GM23338 (cell line): ENCODE measurements at places on chromosomes 7 and 10. TPM values are rescaled to one million over a fixed set of nuclear protein-coding genes. Genes with fewer than 3 reads are reported as not detected.

Gene SUN3
- 1.0 TPM in 1 of 2 replicates, not detected in the other for polyA plus RNA-seq

Gene SLC35B4
- polyA plus RNA-seq, result 18.3 and 22.6 TPM in 2 replicates

Gene TMEM254
- 21.1 and 21.5 TPM in 2 replicates for polyA plus RNA-seq

Gene PNLIP
- polyA plus RNA-seq, result not detected in 2 replicates

Gene NME8
- polyA plus RNA-seq, result 0.83 and 1.3 TPM in 2 replicates

Gene ZNRF2
- polyA plus RNA-seq, result 6.0 TPM in 2 replicates

Gene SPOCK2
- polyA plus RNA-seq, result 1.2 and 1.3 TPM in 2 replicates

Gene ACSM6
- 0.65 and 0.90 TPM in 2 replicates for polyA plus RNA-seq

Gene SKIDA1
- 0.94 and 1.5 TPM in 2 replicates for polyA plus RNA-seq

Gene RTKN2
- polyA plus RNA-seq, result 11.7 and 15.3 TPM in 2 replicates

Gene PNLIPRP1
- polyA plus RNA-seq, result 0.21 TPM in 1 of 2 replicates, not detected in the other

Gene ENTPD1
- 2.5 and 3.6 TPM in 2 replicates for polyA plus RNA-seq

Gene TYSND1
- polyA plus RNA-seq, result 5.2 and 5.4 TPM in 2 replicates

Gene UBE2D1
- 55.5 and 64.9 TPM in 2 replicates for polyA plus RNA-seq

Gene MGMT
- 19.2 and 21.9 TPM in 2 replicates for polyA plus RNA-seq

Gene FAM25A
- polyA plus RNA-seq, result not detected in 2 replicates

Gene TAS2R16
- not detected in 2 replicates for polyA plus RNA-seq

Gene MLXIPL
- 13.1 and 13.7 TPM in 2 replicates for polyA plus RNA-seq

Gene MYL10
- 0.75 and 1.3 TPM in 2 replicates for polyA plus RNA-seq

Gene OR6B1
- polyA plus RNA-seq, result not detected in 2 replicates

Gene GDF2
- polyA plus RNA-seq, result not detected in 2 replicates

Gene LHFPL3
- polyA plus RNA-seq, result 0.42 TPM in 1 of 2 replicates, not detected in the other

Gene TSPAN13
- 40.9 and 42.5 TPM in 2 replicates for polyA plus RNA-seq

Gene SLC26A3
- polyA plus RNA-seq, result not detected in 2 replicates

Gene TMEM213
- polyA plus RNA-seq, result 0.14 and 0.89 TPM in 2 replicates

Gene KNDC1
- polyA plus RNA-seq, result 1.8 and 1.9 TPM in 2 replicates

Gene TACR2
- not detected in 2 replicates for polyA plus RNA-seq

Gene ICA1
- polyA plus RNA-seq, result 75.4 and 83.7 TPM in 2 replicates

Gene MARVELD1
- polyA plus RNA-seq, result 7.3 and 8.7 TPM in 2 replicates

Gene LBX1
- polyA plus RNA-seq, result not detected in 2 replicates

Gene OR2A1
- polyA plus RNA-seq, result 1.2 and 1.6 TPM in 2 replicates

Gene KEL
- 1.2 TPM in 2 replicates for polyA plus RNA-seq

Gene TFR2
- polyA plus RNA-seq, result 3.7 and 4.3 TPM in 2 replicates

Gene ADIRF
- 0.66 and 1.7 TPM in 2 replicates for polyA plus RNA-seq

Gene CCDC172
- 17.6 and 20.6 TPM in 2 replicates for polyA plus RNA-seq

Gene MAP3K8
- polyA plus RNA-seq, result 4.7 and 5.0 TPM in 2 replicates

Gene CPEB3
- 0.74 and 0.82 TPM in 2 replicates for polyA plus RNA-seq

Gene CCZ1
- 124 and 140 TPM in 2 replicates for polyA plus RNA-seq

Gene KCNH2
- 2.6 and 2.9 TPM in 2 replicates for polyA plus RNA-seq

Gene PRKRIP1
- 24.8 and 25.5 TPM in 2 replicates for polyA plus RNA-seq

Gene CXCL12
- 58.5 and 63.7 TPM in 2 replicates for polyA plus RNA-seq

Gene DNAH11
- polyA plus RNA-seq, result 9.1 and 9.3 TPM in 2 replicates

Gene RPP30
- 139 and 142 TPM in 2 replicates for polyA plus RNA-seq

Gene COBL
- polyA plus RNA-seq, result 16.1 and 18.3 TPM in 2 replicates

Gene LHPP
- polyA plus RNA-seq, result 25.5 and 27.4 TPM in 2 replicates

Gene NDUFB8
- polyA plus RNA-seq, result 464 and 520 TPM in 2 replicates

Gene AKR1C4
- not detected in 2 replicates for polyA plus RNA-seq

Gene TAS2R4
- 0.77 and 1.2 TPM in 2 replicates for polyA plus RNA-seq
